ENCODE measurements at places on chromosomes 4 and X. TPM values are rescaled to one million over a fixed set of nuclear protein-coding genes. Genes with fewer than 3 reads are reported as not detected.

DNA sequence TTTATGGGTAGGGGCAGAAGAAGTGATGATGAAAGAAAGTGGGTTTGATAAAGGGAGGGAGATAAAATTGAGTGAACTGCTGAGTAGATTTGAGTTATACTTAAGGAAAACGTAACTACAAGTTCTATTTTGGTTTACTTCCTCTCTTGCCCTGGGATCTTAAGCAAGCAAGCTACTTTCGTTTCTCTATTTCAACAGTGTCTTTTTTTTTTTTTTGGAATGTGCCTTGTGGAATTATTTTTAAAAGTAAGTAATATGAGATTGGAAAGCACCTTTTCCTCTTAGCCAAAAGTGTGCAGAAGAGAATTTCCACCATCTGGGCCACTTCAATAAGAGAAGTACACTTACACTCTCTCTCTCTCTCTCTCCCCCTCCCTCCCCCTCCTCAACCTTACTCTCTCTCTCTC lies 16.0 kb upstream of the C4orf36 start:
- DNase-seq: no peak

DNA sequence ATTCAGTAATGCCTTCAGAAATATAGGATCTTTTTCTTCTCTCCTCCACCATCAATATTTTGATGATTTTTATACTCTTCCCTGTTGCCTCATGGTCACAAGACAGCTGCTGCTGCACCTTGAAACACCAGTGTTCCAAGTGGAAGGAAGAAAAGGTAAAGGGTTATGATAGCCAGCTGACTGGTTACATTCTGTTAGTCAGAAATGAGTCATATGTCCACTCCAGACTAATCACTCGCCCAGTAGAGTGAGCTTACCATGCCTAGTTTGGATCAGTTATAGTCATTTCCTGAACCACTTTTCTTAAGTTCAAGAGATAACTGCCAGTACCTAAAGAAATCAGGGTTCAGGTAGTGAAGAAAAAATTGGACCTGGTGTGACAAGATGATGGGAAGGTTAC lies 532.3 kb upstream of the SMIM31 start:
- no peak for DNase-seq

GRCh38 chrX:37712458-37712857 lies 26.9 kb downstream of the XK start:
- DNase-seq: no peak

GRCh38 chr4:909821-910220 lies 22.3 kb downstream of the GAK start:
- no peak for DNase-seq

GRCh38 chr4:155889031-155889793 lies 14.3 kb upstream of the TDO2 start:
- peak; percentile 58 for DNase-seq

GRCh38 chr4:3869661-3870566 lies 103.7 kb downstream of the ADRA2C start:
- no peak for DNase-seq

DNA sequence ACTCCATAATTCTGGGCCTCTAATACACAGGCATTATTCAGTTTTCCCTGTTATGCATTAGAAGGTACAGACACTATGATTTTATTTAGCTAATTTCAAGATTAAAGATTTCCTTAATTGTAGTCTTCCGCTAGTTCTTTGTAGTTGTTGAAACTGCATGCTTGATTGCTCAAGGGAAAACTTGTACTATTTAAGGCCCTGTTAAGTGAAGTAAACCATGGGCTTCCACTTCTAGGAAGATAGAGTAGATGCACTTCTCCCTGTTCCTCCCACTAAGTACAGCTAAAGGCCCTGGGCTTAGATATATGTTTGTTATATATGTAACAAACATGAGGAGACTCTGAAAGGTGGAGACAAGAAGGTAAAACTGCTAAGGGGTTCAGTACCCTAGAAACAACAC lies 215.8 kb upstream of the LEF1 start:
- DNase-seq: no peak

DNA sequence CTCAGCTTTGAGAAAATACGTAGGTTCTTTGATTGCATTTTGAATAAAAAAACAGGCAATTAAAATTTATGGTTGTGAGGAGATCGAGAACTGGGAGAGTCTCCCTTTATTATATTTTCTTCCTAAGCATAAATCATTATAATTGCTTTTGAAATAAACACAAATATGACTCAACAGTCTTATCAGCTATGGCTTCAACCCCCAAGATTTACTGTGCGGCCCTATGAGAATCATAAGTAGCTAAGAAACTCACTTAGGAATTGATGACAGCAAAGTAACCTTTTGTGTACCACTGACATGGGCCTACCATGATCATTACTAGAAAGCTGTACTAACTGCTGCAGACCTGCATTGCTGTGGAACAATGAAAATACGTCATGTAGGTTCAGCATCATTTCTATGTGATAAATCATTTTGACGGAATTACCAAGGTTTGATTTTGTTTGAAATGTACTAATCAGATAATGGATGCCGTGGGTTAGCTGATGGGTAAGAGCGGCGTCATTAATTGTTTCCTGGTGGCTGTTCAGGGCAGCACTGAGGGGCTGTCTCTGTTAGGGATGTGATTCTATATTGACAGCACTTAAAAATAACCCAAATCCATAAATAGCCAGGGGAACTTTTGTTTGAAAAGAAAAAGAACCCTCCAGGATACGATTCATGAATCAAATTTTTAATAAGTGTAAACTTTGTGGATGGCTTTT lies 51.5 kb upstream of the GPRIN3 start:
- DNase-seq: no peak

GRCh38 chrX:19122641-19123009 lies 357 bp upstream of the ADGRG2 start:
- DNase-seq: no peak

DNA sequence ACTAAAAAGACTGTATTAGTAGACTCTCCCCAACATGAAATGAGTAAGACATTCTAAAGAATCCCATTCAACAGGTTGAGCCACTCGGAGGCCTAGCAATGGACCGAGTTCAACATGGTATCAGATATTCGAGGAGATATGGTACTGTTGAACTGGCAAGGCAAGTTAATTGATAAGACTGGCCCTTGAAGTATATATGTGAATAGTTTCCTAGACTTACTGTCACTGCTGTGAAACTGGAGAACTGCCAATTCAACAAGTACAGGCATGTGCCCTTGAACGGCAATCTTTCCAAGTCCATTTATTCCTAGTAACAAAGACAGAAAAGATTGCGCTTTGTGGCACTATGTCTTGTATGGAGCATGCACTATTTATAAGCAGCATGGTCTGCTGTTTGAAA lies 24.4 kb downstream of the FAT1 start:
- no peak for DNase-seq

DNA sequence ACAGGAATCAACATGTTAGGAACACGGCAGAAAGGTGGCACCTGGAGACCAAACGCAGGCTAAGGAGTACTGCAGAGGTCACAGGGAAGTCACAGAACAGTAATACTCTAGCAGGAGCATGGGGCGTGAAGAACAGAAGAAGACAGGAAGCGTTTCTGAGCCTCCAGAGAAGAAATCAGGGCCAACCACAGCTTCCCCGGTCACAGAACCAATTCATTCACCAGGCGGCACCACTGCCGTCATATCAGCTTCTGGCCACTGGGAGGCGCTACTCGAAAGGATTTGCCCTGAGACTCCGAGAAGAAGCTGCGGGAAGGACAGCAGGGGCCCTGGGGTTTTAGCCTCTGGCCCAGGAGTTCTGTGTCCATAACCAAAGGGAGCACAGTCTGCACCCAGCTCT lies 78.0 kb upstream of the DRD5 start:
- peak; percentile 5 for DNase-seq

DNA sequence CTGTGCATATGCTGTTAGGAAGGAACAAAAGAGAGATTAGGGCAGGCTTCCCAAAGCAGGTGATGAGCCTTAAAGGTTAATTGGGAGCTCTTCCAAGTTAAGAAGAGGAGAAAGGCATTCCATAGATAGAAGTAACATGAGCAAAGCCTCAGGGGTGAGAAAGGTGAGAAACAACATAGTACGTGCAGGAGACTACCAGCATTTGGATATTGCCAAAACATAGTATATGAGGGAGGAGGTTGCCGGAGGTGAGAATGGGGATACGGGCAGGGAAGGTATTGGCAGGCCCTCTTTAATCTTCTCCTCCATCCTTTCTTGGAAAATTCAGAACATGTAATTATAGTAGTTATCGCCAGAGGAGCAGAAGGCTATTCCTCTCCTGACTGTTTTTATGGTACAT lies 96.1 kb upstream of the MBNL3 start:
- no peak for DNase-seq

DNA sequence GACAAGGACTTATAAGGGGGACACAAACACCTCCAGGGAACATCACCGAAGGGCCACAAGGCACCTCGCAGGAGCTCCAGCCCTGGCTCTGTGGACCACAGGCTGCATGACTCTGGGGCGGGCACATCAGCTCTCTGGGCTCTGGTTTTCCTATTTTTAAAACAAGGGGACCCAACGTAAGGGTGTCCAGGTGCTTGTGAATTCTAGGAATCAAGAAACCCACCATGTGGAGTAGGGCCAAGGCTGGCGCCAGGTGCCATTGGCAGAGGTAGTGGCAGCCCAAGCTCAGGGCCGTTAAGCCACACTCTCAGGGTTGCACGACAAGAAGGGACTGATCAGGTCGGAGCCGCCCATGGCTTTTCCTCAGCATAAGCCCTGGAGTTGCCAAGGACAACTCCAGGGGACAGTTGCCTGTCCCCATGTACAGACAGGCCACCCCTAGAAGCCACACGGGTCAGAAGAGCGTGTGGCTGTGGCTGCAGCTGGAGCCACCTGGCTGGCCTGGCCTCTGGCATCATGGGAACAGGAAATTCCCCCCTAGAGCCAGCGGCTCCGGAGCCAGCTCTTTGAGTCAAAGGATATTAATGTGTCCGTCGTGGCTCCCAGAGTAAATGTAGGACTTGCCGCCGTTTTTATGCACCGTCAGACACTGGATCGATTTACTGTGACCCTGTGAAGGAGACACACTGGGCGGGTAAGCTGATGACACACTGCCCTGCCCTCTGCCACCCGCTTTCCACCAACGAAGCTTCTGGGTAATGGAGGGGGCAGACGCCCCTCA lies 32.5 kb downstream of the WDR1 start:
- DNase-seq: no peak

DNA sequence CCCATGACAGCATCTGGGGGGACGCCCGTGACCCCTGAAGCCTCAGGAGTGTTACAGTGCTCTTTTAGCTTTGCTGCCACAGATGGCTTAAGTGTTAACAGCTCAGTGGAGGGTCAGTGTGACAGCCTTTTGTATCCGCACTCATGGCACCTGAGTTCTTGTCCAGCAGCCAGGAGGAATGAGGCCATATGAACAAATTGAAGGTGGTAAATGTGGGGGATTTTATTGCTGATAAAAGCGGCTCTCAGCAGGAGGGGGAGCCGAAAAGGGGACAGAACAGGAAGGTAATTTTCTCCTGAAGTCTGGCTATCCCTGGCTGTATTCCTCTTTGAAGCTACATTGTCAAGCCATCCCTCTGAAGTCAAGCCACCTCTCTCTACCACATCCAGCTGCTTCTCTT lies 441.0 kb downstream of the RAPGEF2 start:
- no peak for DNase-seq

Gene CSAG1
- total RNA-seq: not detected

Gene FGFR3
- 0.33 TPM for total RNA-seq

Gene LONRF3
- 0.16 TPM for total RNA-seq

Gene CCNQ
- 24.8 TPM for total RNA-seq

Gene ARL9
- not detected for total RNA-seq

Gene CXXC4
- 11.1 TPM for total RNA-seq

Measured in GM12878 (cell line).